ENCODE measurements at places on chromosomes 1 and 21.

DNA sequence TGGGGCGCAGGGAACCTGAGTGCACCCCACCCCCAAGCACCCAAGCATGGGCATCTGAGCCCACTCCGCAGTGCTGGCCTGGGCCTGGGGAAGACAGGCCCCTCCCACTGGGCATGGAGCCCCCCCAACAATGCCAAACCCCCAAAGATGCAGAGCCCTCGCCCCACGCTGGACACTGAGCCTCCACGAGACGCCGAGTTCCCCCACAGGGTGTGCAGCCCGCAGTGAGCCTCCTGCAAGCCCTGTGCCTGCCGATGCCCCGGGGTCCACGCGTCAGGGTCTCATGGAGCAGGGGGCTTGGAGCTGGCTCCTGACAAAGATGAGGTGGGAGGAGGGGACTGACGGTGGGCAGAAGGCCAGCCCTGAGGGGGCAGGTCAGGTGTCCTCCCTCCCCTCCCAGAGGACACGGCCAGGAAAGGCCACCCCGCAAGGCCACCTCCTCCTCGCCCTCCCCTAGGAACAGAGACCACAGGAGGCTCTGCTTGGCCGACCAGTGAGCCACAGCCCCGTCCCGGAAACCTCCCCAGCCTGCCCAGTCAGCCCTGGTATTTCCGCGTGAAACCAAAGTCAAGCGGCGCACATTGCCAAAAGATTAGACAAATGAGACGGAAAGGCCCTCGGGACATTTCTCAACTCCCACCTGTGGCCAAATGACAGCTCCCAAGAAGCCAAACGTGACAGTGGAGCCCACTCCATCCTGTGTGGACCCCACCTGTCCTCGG lies 33.4 kb downstream of the MEGF6 start:
- DNase-seq: no peak

DNA sequence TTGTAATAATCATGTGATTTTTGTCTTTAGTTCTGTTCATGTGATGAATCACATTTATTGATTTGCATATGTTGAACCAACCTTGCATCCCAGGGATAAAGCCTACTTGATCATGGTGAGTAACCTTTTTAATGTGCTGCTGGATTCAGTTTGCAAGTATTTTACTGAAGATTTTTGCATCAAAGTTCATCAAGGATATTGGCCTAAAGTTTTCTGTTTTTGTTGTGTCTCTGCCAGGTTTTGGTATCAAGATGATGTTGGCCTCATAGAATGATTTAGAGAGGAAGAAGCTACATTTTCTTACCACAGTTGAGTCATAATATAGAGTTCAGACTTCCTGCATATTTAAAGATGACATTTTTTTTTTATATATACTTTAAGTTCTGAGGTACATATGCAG lies 455.9 kb downstream of the PLPP3 start:
- no peak for DNase-seq

- DNase-seq: no peak
Observed at GRCh38 chr1:1199961-1200875, 6.2 kb downstream of the TNFRSF18 start.

DNA sequence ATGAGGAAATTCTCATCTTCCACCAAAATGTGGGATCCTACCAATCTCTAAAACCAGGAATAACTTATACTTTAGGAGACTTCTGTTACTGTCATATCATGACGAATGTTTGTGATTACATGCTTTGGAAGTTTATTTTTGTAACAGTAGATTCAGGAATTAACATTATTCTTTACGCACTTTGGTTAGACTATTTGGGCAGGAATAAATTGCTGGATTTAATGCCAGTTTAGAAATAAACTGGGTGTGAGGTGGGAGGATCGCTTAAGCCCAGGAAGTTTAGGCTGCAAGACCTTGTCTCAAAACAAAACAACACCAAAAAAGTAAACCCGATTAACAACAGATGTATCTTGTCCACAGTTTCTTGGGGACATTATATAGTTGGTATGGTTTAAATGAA lies 52.1 kb downstream of the MIGA1 start:
- no peak for DNase-seq

DNA sequence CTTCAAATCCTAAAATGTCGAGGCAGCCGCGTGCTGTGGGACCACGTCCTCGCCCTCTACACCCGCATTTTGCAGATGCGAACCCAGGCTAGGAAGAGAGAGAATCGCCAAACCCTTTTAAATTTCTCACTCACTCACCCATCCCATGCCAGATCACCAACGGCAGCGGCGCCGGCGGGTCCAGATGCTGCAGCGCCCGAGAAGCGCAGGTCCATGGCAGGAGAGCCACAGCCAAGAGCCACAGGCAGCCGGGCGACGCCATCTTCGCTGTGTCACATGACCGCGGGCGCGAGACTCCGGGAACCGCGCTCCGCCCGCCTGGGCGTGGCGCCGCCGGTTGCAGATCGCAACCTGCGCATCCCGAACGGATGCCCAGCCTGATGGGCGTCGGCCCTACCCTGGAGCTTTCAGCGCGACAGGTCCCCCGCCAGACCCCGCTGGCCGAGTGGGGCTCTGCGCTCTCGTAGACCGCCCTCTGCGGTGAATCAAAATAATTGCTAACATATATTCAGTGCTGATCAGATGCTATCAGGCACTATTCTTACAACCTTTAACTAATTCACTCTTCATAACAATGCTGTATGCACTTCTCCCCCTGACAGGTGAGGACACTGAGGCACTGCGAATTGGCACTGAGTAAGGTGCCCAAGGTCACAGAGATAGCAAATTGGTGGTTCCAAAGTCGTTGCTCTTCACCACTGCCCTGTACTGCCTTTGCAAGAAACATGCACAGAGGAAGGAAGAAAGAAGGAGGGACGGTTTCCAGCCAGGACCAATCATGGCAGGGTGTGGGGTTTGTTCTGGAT lies at the start of gene PPT1:
PPT1 (minus strand) TSS at position 276 of the 806 bp plus-strand sequence; CDS start at position 262, 14 bp downstream.
- DNase-seq: peak; percentile 90

DNA sequence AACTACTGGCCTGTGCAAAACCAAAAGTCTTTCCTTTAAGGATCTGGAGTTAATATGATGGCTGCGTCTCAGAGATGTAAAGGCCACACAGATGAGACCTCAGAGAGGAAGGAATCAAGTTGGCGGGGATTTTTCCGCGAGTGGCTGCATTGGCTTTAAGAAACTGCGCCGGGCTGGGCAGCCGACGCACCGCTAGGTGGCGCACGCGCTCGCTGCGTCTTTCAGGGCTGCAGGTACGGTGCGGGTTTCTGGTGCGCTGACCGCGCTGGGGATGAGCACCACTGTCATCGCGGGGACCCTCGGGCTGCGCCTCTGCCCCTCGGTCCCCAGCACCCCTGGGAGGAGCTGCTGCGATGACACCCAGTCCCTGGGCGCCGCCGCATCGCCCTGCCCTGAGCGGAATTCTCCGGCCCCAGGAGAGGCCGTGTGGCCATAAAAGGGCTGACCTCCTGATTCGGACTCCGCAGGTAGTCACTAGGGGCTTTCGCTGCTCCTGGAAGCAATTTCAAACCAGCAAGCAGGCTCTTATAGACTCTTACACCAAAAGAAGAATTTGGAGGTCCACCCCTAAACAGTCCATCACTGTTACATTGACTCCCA lies 241.0 kb downstream of the KCNJ6 start:
- peak; percentile 62 for DNase-seq

DNA sequence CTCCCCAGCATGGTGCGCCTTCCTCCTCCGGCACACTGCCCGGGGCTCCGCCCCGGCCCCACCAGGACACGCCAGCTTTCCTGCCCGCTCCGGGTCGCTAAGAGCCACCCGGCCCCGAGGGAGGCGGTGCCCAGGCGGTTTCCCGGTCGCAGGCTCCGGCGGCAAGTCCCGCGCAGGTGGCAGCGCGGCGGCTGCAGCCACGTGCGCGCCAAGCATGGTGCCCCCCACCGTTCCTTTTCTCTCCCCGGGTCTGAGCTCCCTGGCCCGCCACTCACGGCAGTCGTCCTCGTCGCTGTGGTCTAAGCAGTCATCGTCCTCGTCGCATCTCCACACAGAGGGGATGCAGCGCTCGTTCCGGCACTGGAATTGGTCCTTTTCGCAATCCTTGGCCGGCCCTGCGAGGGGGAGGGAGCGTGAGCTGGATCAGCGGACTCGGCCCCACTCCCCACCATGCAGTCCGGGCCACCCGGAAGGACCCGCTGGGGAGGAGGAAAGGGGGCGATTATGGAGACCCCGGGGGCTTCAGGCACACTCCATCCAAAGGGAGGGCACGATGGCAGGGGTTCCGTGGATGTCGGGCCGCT lies 1.2 kb downstream of the LRP8 start:
- DNase-seq: no peak

DNA sequence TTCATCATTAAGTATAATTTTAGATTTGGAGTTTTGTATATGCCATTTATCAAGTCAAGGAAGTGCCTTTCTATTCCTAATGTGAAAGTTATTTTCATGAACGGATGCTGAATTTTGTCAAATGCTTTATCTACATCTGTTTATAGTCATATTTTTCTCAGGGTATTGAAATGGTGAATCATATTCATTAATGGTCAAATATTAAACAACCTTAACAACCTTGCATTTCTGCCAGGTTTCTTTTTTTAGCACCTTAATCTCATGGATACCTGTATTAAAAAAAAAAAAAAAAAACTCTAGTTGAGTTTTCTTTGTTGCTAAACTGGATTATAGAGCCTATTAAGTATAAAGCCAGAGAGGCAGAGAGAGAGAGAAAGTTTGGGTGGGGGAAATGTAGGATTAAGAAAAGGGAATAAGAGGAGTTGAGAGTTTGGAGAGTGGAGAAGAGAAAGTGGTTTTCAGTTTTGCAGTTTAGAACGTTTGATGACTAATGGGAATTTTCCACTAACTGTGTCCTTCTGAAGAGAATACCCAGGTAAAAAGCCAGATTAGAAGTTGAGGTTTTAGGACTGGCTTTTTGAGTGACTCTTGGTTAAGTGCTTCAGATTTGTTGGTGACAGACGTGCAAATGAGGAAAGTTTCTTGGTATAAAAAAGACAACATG lies 305.0 kb downstream of the HLX start:
- no peak for DNase-seq

GRCh38 chr1:212645546-212646543 lies 37.3 kb downstream of the ATF3 start:
- DNase-seq: no peak

DNA sequence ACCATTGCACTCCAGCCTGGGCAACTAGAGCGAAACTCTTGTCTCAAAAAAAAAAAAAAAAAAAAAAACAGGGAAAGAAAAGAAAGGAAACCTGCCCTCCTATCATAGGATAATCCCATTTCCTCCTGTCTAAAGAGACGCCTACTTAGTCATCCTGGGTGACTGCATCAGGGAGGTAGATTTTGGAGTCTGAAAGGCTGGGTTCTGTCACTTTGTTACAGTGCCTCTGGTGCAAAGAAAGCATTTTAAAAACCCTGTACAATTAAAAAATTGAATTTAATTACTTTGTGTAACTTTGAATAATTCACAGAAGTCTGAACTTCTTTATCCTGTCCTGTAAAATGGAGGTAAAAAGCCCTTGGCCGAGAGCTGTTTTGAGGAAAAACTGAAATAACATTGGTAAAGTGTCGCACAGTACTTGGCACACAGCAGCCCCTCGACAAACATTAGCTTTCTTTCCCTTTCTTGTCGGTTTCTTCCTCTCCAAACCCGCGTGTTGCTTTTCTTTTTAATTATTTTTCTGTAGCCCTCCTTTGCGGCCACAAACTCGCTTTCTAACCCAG lies 657 bp upstream of the HDAC1 start:
- DNase-seq: no peak

- DNase-seq: no peak
Observed at GRCh38 chr21:46363698-46364097, 39.7 kb downstream of the PCNT start.

GRCh38 chr1:186960861-186961260 lies 132.1 kb downstream of the PLA2G4A start:
- DNase-seq: no peak

DNA sequence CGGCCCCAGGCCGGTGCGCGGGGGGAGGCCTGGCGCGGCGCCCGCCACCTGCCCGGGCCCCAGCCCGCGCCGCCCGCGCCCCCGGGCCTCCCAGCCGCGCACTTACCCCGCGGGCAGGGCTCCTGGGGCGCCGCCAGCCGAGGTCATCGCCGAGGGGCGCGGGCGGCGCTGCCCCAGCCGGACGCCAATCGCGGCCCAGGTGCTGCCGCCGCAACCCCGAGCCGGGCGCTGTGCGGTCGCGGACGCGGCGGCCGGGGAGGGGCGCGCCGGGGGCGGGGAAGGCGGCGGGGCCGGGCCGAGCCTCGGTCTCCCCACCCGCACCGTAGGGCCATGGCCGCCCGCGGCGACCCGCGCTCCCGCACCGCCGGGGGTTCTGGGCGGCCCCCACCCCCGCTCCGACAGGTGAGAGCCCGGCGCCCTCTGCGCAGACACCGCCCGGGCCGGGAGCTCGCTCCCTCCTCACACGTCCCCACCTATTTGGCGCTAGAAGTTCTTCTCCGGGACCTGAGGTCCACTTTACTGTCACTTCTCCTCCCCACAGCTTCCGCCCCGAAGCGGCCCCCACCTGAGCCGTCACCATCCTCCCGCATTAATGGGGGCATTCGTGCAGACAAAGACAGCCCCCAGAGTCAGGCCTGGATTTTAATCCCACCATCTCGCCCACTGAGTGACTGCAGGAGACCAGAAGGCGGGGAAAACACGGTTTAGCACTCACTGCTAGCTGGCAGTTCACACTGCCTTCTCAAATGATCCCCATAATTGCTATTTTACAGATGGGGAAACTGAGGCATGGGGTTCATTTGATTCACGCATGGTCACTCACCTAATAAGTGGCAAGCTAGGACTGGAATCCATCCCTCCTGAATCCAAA lies at the start of gene TTC39A:
TTC39A (minus strand) TSS at position 232 of the 871 bp plus-strand sequence; CDS start at position 147, 85 bp downstream.
- no peak for DNase-seq

GRCh38 chr1:25795946-25796810 lies 3.8 kb upstream of the SELENON start:
- peak; percentile 36 for DNase-seq

DNA sequence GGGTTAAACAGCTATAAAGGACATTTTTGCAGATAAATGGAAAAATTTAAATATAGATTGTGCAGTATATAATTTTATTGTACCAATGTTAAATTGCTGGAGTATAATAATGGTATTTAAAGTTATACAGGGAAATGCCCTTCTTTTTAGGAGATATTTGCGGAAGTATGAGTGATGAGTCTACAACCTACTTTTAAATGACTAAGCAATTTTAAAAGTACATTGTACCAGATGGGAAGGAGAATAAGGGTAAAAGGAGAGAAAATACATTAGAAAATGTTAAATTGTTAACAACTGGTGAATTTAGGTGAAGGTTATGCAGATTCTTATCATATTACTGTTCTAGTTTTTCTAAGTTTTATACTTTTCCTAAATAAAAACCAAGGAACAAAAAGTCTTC lies 91.8 kb downstream of the ZZZ3 start:
- DNase-seq: no peak

GRCh38 chr21:15159382-15160020 lies 94.7 kb upstream of the NRIP1 start:
- DNase-seq: no peak

- DNase-seq: no peak
Observed at GRCh38 chr1:217138799-217139466, 415.7 kb upstream of the ESRRG start.

GRCh38 chr1:183126528-183126927 lies 59.5 kb upstream of the LAMC2 start:
- DNase-seq: no peak
